NCI-H146 (cell line): ENCODE measurements at places on chromosomes 12 and 14.

GRCh38 chr14:51094282-51094821, 553 bp downstream of the TRIM9 start:
- DNase-seq = peak; percentile 38

DNA sequence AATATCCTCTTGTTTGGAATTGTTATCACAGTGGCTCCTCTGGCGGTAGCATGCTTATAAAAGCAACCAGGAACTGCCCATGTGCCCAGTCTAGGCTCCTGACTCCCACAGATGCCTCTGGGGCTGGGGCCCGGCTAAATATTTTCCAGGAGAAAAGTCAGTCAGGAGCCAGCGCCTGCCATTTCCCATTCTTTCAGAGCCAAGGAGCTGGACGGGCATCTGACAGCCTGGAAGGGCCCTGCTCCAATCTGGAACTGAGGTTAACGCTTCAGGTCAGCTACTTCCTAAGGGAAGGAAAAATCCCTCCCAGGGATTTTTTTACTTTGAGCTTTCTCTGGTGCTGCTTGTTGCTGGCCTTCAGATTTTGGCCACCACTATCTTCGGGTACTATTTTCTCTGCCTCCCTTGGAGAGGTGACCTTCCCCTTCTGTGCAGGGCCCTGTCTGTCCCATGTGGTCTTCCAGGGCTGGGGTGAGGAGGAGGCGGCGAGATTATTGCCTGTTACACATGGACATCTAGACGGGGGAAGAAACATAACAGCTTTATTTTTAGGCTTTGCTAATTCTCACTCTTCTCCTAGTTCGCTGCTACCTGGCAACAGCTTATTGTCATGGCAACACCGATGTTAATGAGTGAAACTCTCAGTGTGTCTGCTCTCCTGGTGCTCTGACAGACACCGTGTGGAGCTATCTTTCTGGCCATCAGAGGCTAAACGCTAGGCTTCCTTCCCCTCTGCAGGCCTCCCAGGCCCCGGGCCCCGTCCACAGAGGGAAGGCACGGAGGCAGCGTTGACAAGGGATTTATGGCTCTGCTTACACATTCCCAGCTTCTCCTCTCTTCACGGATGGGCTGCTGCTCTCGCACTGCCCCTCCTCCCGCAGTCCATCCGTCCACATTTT, 160.4 kb downstream of the CACNA1C start:
- no peak for DNase-seq

DNA sequence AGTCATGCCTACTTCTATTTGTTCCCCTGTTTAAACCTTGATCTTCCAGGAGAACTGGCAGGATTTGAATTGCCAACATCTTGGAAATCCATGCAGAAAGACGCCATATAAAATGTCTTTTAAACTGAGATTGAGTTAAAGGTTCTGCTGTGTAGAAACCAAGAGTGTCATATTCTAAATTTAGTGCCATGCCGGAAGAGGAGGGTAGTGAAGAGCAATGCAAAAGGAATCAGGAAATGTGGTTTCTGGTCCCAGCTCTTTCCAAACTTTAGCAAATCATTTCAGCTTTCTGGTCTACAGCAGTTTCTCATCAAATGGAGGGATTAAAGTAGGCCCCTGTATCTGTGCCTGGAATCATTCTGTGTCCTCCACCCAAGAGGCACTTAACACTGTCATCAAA, 85.7 kb downstream of the BTG1 start:
- no peak for DNase-seq

DNA sequence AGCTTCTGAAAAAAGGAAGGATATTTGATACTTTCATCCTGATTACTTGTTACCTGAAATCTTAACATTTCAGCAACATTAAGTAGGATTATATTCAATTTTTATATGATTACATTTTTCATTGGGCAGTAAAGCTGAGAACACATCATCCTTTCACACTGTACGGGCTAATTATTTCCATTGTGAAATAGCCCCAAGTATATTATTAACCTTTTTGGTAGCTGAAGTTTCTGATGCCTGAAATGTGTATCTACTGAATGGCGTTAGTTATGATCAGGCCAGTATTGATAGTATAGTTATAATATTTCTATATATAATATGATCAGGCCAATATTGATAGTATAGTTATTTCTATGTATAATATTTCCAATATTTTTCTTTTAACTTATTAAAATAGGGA, 10.1 kb downstream of the SPATS2 start:
- DNase-seq = no peak

- peak; percentile 67 for DNase-seq
Observed at GRCh38 chr14:101705733-101706508, 55.6 kb upstream of the PPP2R5C start.

GRCh38 chr12:50074936-50075807, 10.0 kb upstream of the SMARCD1 start:
- peak; percentile 84 for DNase-seq

DNA sequence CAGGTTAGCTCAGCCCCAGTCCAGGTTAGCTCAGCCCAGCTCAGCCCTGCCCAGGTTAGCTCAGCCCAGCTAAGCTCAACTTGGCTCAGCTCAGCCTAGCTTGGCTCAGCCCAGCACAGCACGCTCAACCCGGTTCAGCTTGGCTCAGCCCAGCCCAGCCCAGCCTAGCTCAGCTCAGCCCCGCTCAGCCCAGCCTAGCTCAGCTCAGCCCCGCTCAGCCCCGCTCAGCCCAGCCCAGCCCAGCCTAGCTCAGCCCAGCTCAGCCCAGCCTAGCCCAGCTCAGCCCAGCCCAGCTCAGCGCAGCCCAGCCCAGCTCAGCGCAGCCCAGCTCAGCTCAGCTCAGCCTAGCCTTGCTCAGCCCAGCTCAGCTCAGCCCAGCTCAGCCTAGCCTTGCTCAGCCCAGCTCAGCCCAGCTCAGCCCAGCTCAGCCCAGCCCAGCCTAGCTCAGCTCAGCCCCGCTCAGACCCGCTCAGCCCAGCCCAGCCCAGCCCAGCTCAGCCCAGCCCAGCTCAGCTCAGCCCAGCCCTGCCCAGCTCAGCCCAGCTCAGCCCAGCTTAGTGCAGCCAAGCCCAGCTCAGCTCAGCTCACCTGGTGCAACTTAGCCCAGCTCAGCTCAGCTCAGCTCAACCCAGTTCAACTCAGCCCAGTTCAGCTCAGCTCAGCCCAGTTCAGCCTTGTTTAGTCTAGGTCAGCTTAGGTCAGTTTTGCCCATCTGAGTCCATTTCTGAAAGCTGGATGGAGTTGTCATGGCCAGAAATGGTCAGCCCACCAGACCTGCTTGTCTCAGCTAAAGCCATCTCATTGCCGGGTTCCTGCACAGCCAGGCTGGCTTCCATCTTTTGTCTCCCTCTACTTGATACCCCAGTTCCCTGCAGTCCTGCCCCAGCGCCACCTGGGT, 333.6 kb downstream of the TMEM121 start:
- DNase-seq = no peak

GRCh38 chr12:133058203-133059113, 21.1 kb downstream of the ZNF84 start:
- DNase-seq = no peak

DNA sequence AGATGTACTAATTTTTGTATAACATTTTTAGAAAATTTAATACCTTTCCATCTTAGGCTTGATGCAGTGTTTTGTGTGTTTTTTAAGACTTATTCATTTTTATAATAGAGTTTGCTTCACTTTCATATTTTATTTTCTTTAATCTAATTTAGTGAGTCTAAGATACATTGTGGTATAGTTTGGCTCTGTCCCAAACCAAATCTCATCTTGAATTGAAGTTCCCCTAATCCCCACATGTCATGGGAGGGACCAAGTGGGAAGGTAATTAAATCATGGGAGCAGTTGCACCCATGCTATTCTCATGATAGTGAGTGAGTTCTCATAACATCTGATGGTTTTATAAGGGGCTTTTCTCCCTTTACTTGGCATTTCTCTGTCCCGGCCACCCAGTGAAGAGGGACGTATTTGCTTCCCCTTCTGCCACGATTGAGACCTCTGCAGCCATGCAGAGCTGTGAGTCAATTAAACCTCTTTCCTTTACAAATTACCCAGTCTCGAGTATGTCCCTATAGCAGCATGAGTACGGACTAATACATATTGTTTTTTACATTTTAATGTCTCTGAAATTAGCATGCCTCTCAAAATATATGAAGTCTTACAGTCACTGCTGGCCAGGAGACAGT, 34.9 kb downstream of the GABARAPL1 start:
- no peak for DNase-seq

- DNase-seq = peak; percentile 24
Observed at GRCh38 chr14:74609721-74610120, 2.3 kb downstream of the LTBP2 start.

- no peak for DNase-seq
Observed at GRCh38 chr12:129200576-129200975, 347.3 kb downstream of the GLT1D1 start.

DNA sequence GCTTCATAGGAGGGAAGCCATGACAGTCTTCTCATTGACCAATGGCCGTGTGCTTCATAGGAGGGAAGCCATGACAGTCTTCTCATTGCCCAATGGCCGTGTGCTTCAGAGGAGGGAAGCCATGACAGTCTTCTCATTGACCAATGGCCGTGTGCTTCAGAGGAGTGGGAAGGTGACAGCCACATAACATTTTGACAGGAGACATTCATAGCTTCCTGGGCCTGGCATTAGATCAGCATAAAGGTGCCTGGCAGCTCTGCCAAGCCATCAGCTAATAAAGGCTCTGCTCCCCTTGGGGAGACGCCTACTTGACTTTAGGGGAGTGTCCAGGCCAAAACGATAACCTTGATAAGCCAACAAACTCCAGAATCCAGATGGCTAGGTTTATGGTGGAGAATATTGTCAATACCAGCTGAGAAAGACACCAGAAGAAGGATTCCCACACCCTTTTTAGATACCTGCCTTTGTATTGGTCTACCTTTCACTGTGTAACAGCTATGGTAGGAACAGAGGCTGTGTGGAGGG, 274.0 kb upstream of the FKBP4 start:
- DNase-seq = no peak

DNA sequence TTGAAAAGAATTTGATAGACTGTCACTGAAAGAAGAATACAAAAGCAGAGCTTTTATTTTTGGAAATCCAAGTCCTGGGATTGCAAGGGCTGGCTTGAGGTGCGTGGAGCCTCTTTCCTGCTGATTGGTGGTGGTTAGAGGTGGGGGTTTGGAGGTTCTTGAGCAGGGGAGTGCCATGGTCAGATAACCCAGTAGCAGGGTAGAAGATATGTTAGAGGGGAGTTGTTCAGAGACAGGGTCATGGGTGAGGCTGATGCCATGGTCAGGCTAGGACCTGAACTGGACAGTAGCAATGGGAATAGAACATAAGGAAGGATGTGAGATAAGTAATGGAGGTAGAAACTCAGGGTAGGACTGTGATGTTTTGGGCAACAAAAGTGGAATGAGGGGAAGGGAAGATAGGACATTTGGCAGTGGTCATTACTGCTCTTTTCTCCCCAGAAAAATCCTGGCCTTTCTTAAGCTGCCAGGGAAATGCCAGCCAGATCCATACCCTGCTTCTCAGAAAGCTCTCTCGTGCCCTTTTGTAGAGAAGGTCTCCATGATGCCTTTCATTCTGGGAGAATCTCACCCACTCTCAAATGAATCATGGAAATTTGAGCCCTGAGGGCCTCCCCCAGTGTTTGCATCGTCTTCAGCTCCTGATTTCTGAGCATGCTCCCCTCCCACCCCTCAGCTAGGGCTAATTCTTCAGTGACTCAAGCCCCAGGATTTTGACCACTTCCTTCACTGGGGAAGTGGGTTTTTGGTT, 9.5 kb downstream of the EMP1 start:
- DNase-seq = no peak

- DNase-seq = no peak
Observed at GRCh38 chr12:9760699-9761418, at the start of gene CD69. TSS of gene CD69 (minus strand) at chr12:9760901. CDS start at chr12:9760820, 81 bp downstream.

DNA sequence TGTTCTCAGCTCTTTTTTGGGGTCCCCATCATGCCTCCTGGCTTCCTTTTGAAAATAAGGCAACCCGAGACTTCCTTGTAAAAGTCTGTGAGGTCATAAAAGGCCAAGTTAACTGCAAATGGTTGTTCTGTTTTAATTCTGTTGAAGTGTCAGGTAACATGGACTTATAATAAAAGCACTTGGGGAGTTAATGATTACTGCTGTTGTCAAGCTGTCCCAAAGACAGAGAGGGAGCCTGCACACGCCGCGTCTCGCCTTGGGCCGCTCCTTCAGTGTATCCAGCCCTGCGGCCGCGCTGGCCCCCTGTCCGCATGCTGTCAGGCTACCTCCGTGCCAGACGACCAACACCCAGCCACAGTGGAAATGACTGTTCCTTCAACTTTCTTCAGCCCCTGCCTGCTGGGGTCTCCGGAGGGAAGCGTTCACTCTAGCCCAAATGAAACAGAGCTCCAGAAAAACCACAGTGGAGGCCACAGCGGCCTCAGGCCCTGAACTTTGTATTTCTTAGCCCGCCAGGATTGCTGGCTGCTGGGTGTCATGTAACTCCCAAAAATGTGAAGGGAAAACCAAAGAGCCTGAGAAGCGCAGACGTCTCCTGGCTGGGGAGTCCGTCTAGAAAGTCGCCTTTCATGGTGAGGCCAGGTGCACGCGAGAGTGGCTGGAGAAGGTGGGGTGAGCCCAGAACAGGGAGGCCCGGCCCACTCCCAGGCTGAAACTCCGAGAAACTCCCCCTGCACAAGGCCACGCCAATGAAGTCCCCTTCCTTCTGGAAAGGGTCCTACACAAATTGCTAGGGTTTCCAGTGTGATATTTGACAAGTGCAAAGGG, 189.1 kb downstream of the ZFP36L1 start:
- DNase-seq = no peak

- DNase-seq = no peak
Observed at GRCh38 chr14:69582212-69582611, 7.5 kb upstream of the CCDC177 start.

GRCh38 chr12:123788541-123788940, 26.4 kb downstream of the DNAH10 start:
- DNase-seq = no peak

DNA sequence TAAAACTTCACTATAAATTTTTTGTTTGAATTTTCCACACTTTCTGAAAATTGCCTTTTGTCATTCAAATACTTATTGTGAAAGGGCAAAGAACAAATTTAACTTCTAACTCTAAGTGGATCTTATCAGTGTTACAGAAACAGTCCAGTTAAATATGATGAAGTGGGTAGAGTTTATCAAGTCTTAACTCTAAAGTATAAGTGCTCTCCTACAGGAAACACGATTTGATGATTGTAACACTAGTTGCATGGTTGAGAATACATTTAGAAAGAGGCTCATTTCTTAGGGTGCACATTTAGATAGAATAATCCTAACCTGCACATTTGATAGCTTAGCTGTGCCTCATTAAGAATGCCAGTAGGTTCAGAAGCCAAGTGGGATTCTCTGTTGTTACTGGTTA, 838.3 kb upstream of the ATXN7L3B start:
- DNase-seq = no peak

DNA sequence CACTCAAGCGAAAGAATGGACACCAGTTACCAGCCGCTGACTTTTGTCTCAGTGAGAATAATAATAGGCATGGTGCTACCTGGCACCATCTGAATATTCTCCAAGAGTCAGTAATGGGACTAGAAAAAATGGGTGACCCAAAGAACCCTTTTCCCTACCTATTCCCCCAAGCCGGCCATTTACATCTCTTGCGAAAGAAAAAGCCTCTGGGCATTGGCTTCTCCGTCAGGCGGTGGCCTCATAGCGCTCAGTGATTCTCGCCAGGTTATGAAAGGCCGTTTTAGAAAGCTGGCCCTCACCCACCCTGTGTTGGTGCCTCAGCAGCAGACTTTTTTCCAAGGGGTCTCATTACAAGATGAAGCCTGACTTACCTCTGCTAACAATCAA, 523 bp upstream of the SLC6A15 start:
- peak; percentile 37 for DNase-seq
